ENCODE measurements at places on chromosomes 5 and 9.

DNA sequence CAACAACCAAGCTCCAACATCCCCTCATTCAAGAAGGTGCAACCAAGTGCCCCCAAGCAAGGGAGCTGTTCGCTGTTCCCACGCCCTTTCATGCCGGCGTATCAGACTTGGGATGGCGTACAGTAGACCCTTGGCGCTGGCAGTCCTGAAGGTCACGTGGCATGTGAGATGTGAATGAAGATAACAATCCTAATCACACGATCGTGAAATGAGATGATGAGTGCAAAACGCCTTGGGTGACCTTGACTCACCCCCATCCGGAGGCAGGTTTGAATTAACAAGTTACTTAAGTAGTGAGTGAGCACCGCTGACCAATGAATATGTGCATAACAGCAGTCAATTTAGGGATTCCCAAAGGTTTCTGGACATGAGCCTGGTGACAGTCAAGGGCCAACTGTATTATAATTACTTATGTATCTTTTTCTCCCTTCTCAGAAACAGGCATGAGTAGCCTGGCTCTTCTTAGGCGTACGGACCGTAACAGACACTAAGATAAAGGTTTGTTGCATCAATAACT lies 150.2 kb downstream of the TTLL11 start:
- no peak for DNase-seq

- DNase-seq = no peak
Observed at GRCh38 chr5:20335978-20336377, 348.0 kb upstream of the CDH18 start.

- peak; percentile 34 for DNase-seq
Observed at GRCh38 chr5:112036206-112036605, 279.2 kb upstream of the NREP start.

GRCh38 chr9:134546246-134546731 lies 95.3 kb upstream of the COL5A1 start:
- DNase-seq = peak; percentile 98

- DNase-seq = peak; percentile 95
Observed at GRCh38 chr5:36599986-36600779, 6.2 kb upstream of the SLC1A3 start.

GRCh38 chr5:7395432-7395946 lies 449 bp upstream of the ADCY2 start:
- no peak for DNase-seq

- no peak for DNase-seq
Observed at GRCh38 chr5:137336565-137337120, 162.5 kb downstream of the SPOCK1 start.

DNA sequence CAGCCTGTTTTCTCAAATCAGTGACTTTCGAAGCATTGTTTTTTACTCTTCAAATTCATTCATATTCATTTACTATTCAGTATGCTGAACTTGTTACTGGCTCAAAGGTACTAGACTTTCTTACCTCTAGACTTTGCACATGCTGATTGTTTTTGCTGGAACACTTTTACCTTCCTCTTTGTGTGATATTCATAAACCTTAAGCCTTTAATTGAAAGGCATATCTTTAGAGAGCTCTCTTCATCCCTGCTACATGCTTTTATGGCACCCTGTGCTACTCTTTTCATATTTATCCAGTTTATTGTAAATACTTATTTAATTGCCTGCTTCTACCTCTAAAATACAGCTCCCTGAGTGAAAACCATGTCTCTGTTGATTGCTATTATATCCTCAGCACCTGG lies 48.7 kb upstream of the LRRC19 start:
- DNase-seq = no peak

DNA sequence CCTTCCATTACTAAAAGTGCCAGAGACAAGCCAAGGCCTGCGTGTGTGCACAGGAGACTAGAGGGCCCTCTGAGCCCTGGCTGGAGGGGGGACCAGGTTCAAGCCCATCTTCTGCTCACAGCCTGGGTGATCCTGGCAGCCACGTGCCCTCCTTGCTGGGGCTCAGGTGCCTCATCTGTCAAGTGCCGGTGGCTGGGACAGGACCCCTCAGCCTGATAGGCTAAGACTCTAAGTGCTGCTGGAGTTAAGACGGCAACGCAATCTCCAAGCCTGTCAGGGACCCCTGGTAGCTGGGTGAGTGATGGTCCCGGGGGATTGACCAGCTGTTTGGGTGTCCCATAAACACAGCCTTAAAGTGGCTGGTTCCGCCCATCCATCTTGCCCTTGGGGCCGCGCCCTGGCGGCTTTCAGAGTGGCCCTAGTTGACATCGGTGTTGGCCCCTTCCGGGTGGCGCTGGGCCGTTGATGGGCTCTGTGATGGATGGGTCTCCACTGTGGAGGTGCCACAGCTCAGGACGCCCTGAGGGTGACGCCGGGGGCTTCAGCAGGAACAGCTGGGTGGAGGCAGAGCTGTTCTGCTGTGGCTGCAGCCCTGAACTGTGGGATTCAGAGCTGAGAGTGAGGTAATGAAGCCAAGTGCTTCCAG lies 136.2 kb downstream of the BARX1 start:
- no peak for DNase-seq

DNA sequence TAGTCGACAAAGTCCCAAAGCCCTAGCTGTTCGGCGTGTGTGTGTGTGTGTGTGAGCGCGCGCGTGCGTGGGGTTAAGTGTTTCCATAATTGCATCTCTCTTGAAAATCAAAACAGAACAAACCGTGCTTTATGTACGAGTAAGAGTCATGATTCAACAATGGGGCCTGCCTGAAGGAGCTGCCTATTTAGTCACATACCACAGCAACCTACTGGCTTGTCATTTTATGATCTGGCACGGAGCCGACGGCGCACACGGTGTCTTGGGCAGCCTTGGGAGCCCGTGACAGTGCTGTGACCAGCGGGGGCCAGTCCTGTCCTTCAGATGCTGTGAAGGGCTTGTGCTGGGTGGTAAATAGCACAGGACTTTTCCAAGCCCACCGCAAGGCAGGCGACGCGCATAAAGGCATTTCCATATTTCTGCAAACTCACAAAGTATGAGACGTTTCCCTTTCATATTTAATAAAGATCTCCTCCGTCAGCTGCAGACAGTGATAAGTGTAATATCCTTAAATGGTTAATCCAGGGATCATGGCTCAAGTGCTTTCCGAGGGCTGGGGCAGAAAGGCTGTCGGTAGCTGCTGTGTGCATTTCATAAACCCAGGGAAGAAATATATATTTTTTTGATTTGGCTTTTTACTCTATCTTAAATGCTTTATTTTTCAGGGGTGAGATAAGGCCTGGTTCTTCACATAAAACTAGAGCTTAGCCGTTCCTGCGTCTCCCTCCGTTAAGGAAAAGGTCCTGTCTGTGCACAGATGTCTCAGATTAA lies 270.2 kb upstream of the IRX1 start:
- peak; percentile 20 for DNase-seq

DNA sequence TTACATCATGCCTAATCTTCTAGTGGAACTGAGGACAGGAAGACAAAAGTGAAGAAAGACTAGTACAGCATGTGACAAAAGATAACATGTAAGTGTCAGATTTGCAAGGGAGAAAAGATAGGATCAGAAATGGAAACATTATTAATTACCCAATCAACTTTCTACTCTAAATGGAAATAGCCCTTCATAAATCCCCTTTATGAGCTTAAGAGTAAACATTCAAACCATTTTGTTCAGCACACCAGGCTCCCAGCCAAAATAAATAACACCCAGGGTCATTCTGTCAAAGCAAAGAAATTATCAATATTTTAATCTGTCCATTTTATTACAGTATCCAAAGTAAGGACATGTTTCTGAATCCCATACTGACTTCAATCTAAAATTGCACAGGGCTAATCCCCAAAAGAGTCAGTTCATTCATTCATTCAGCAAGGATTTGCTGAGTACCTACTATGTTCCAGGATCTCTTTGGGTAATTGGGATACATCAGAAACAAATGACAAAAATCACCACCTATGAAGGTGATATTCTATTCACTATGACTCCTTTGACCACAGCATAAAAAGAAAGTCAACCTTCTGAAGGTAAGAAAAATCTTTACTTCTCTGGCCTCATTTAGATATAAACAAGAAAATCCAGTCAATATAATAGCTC lies 5.3 kb downstream of the PRELID2 start:
- DNase-seq = no peak

- DNase-seq = peak; percentile 29
Observed at GRCh38 chr5:178304761-178305645, 72.4 kb upstream of the PHYKPL start.

DNA sequence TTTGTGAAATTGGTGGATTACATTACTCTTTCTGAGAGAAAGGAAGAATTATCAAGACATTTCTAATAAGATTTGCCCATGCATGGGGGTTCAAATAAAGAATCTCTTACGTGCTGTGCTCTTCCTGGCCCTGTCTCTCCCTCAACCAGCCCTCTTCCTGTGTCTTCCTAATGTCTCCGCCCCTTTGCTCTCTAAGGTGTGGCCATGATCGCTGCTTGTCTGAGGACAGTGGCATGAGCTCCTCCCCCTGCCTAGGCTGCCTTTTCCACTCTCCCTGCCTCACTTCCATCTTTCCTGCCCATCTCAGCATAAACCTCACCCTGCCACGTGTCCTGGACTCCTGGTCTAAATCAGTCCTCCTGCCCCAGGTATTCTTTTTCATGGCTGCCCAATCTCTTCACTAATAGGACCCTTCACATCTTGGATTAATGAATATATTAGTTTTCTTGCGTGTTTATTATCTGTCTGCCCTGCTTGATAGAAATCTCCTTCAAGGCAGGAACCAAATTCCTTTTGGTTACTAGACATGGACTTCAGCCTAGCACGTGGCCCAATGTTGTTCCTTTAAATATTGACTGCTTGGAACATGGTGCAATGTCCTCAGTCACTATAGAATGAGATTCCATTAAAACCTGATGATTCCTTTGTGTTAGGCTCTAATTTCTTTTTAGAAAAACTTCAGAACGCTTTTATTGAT lies 122.3 kb downstream of the MTRR start:
- no peak for DNase-seq

- DNase-seq = peak; percentile 2
Observed at GRCh38 chr5:31196309-31196708, 2.8 kb downstream of the CDH6 start.

DNA sequence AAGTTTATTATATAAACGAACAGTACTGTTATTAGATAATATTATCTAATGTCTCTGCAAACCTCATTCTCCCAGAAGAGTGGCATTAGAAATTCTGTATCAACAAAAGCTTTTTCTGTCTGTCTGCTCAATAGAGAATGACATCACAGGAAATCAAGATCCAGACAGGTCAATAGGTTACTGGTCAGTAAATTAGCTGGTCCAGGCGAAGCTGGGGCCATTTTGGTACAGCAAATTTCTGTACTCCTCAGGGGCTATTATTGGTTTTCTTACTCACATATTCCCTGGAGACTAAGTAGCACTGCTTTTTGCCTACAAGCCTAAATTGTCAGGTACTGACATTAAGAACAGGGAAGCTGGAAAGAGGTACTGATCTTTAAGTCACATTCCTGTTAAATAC lies 80.5 kb downstream of the PLPP1 start:
- DNase-seq = no peak

GRCh38 chr5:79746642-79747569 lies 57.3 kb downstream of the CMYA5 start:
- no peak for DNase-seq

DNA sequence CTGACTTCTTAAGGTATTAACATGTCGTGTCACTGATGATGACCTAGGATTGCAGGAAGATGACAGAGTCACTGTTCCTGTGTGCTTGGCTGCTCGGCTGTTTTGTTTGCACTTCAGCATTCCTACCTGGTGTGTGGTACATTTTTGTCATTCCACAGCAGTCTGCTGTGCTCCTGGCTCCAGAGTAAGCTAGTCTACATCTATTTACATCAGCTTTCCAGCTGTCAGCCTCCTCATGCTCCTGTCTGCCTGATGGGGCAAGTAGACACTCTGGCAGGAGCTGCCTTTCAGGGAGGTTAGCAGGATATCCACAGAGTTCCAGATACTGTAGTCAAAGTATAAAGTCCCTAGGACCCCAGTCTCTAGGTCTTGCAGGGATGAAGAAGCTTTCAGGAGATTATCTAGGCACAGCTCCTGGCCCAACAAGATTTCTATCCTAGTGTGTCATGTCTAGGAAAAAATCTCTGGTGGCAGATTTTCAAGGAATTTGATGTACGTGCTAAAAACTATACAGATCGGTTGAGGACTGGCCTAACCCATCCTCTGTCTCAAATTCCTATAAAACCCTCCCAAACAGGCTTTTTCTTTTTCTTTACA lies 28.4 kb downstream of the RUSC2 start:
- DNase-seq = peak; percentile 99

DNA sequence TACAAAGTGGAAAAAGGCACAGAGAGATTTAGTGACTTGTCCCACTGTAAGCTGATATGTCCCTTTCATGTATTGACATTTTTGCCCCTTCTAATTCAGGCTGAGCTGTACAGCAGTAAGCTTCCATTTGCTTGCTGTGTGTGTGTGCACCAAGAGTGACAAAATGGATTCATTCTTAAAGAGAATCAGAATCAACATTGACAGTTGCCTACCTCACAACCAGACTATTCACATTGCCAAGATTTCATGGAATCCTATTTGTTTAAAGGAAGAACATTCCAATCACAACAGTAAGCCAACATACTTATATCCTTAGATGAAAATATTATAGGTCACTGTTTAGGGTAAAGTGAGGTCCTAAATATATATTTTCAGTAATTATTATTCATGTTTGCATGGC lies 102.6 kb downstream of the TMEM232 start:
- DNase-seq = peak; percentile 72

GRCh38 chr5:125776656-125777139 lies 646.5 kb upstream of the GRAMD2B start:
- DNase-seq = no peak

DNA sequence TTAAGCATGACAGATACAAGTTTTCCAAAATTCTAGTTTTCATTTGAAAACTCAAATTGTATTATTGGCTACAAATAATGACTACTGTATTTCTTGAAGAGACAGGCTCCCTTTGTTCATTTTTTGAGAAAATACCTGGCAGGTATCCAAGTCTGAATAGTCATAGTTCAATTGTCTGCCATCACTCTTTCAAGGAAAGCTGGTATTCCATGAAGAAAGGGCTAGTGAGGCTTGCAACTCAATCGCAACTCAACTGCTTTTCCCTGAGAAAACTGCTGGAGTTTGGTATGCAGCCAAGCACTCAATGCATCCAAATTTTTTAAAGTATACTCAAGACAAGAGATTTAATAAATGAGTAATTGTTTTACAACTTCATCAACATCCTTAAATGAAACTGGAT lies 61.4 kb upstream of the TRIO start:
- DNase-seq = peak; percentile 70

- no peak for DNase-seq
Observed at GRCh38 chr5:110951373-110951791, 120.1 kb upstream of the TSLP start.

DNA sequence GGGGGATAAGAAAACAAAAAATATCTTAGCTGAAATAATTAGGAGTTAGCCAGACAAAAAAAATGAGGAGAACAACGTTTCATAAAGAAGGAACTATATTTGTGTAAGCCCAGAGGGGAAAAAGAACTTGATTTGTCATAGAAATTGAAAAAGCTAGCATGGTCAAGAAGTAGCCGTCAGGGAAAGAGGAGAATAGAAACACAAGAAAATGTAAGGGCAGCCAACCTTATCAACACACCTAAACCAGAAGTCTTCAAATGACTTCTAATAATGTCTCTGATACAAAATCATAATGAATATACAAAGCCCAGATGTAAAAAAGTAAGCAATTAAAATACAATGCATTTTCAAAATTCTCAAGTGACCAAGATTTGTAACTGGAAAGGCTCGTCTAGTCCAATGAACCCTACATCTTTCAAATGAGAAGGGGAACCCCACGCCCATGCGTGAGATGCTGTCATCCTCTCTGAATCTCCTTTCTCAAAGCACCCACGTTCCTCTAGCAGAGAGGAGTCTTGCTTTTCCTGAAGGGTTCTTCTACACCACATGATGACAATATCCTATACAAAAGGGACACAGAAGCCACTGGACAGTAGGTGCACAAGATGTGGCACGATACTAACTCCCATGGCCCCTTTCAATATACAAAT lies 103.7 kb downstream of the ARL15 start:
- no peak for DNase-seq

Measured in fibroblast of upper back skin (primary cell).